ENCODE measurements at places on chromosomes 6 and 20.

DNA sequence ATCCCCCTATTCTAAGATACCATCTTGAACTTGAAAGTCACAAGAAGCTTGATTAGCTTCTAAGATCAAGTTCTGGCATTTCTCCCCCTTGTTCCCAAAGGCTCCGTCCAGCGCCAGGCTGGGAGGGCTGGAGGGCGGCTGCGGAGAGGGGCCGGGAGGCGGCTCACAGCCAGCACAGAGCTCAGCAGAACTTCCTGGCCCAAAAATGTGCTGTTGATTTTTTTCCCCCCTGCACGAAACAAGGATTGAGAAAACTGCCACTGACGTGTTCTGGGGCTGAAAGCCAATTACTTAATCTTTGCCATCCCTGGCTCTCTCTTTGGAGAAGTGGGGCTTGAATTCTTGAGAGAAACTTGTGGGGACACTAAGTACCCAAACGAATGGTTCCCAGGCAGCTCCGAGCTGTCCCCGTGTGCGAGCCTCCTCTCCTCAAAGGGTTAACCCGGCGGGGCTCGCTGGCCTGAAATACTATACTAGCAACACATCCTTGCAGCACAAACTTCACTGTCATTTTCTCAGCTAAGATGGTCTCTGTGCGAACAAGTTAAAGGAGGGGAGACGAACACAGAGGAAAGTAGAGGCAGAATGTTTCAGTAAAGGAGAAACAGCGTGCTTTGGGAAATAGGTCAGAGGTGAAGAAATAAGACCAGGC, 452 bp downstream of the TRAF3IP2 start:
- no peak for DNase-seq

- DNase-seq: no peak
Observed at GRCh38 chr6:142697001-142697335, 248.0 kb downstream of the HIVEP2 start.

- no peak for DNase-seq
Observed at GRCh38 chr20:48648482-48649051, 179.2 kb downstream of the PREX1 start.

GRCh38 chr20:5945963-5946362, 4.4 kb downstream of the TRMT6 start:
- DNase-seq: no peak

- DNase-seq: no peak
Observed at GRCh38 chr6:41488433-41489119, 57.6 kb upstream of the FOXP4 start.

DNA sequence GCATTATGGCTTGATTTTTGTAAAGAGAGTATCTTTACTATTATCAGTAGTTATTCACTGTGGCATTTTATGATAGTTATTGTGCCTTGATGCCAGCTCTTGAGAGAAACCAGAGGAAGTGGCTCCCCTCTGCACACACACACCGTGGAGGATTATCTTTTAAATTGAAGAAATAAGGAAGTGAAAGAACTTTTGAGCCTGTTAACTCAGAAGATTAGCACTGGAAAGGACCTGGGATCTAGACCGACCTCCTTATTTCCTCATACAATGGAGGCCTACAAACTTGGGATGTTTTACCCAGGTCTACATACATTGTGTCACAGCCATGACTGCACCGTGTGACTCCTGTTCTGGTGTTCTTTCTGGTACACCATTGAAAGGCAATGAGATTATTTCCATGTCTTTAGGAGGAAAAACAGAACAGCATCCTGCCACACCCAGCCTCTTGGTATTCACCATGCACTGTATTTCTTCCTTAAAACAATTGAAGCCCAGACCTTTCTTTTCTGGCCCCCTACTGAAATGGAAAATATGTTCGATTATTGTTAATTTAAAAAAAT, 40.6 kb downstream of the HECA start:
- no peak for DNase-seq

GRCh38 chr6:85460154-85460920, 10.5 kb downstream of the NT5E start:
- DNase-seq: no peak

DNA sequence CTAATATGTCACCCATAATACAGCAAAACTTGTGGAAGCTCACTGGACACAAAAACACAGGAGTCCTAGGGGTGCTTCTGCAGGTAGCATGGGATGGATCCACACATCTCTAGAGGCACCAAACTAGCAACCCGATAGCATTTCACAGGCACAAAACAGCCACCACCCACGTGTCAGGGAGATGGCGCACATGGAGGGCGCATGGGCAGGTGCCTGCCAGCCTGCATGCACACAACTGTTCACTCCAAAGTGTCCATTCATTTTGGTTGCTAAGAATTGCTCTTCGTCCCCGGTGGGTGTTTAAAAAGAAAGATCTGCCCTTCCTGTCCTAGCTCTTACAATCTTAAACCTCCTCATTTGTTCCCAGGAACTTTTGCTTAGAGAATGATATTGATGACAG, 171.3 kb downstream of the SYNDIG1 start:
- no peak for DNase-seq

All from CD8-positive, alpha-beta T cell (primary cell).